Karpas-422 (cell line): ENCODE measurements at places on chromosomes 3 and 15. TPM values are rescaled to one million over a fixed set of nuclear protein-coding genes. Genes with fewer than 3 reads are reported as not detected.

The CLEC3B gene
- not detected in 2 replicates for total RNA-seq

The ZNF501 gene
- total RNA-seq: 2.3 and 8.8 TPM in 2 replicates

The AADACL2 gene
- total RNA-seq: not detected in 2 replicates

The PRR20G gene
- total RNA-seq: not detected in 2 replicates

The HCN4 gene
- total RNA-seq: not detected in 2 replicates

The CPLX3 gene
- 5.2 and 7.3 TPM in 2 replicates for total RNA-seq

DNA sequence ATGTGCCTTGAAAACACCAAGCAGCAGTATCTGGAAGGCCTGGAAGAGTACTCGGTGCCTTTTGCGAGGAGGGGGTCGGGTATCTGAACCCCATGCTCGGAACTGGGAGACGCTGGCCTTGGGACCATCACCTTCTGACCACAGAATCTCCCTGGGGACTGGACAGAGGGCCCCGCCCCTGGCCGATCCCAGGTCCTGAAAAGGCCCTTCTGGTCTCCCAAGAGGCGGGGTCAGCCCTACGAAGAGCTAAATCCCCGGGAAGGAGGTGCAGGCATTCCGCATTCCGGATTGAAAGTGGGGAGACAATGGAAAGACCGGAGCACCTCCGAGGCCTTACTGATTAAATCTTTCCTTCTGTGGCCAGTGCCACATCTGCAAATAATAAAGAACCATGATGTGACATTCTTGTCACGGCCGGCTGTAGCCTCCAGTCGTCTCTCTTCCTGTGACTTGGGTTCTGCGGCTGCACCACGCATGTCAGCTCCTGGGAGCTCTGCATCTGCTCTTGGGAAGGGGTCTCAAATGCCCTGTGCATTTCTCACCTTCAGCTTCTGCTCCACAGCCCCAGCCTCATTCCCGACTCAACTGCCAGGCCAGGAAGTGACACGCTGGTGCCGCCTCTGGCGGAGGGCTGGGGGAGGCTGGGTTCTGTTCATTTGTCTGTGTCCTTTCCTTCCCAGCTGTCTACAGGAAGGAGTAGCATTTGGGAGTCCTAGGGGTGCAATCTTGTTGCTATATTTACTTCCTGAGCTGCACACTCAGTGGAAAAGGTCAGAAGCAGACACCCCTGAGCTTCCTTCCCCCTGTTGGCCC, 173.5 kb downstream of the KLF13 start:
- no peak for DNase-seq

DNA sequence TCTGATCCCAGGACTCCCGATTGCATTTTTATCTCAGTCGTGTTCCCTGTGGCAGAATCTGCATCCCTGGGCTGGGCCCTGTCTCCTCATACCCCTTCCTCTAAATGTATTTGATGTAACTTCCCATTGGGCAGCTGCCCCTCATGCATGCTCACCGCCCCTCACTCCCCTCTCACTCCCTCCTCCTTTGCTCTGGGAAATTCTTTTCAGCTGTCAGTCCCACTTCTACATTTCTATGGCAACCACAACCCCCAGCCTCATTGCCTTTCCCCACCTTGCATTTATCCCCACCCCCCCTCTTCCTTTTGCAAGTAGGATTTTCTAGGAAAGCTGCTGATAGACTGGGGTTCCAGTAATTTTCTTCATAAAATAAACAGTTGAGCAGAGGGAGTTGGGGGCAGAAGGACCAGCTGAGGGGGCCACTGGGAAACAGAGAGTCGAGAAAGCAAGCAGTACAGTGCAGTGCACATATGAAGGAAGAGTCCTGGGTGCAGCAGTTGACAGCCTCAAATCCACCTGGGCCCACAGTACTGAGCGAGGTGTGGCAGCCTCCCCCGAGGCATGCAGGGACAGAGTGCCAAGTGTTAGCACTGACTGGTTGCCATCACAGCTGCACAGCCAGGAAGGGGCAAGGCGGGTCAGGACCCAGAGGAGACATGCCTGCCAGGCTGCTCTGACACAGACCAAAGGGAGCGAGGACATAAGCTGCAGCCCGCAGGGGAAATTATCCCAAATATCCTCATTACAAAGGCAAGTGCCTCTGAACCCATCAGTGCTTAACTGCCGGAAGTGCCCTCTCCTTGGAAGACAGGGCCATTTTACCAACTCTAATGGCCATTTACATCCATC, 476.3 kb downstream of the EPHB1 start:
- no peak for DNase-seq

GRCh38 chr3:160373655-160374054, 25.4 kb downstream of the IFT80 start:
- DNase-seq: no peak

GRCh38 chr3:25945836-25946235, 155.9 kb downstream of the OXSM start:
- peak; percentile 45 for DNase-seq

DNA sequence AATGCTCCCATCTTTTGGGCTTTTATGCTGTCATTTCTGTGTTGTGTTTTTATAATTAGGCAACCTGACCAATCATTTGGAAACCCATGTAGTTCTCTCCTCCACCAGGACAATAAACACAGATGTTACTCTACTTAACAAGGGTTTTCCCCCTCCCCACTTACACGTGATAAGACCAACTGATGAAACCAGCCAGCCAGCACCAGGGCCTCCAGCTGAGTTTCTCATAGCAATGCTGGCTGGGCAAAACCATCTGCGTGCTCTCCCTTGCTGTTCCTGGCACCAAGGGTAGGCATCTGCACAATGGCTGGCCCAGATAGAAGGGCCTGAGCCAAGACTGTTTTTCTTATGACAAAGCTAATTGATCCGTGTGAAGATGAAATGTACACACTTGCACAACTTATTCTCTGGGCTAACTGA, 310.4 kb downstream of the PLCL2 start:
- no peak for DNase-seq

- DNase-seq: no peak
Observed at GRCh38 chr15:65916664-65917406, 47.5 kb downstream of the RAB11A start.
